HT1080 (cell line): ENCODE measurements at places on chromosomes 1 and 21.

DNA sequence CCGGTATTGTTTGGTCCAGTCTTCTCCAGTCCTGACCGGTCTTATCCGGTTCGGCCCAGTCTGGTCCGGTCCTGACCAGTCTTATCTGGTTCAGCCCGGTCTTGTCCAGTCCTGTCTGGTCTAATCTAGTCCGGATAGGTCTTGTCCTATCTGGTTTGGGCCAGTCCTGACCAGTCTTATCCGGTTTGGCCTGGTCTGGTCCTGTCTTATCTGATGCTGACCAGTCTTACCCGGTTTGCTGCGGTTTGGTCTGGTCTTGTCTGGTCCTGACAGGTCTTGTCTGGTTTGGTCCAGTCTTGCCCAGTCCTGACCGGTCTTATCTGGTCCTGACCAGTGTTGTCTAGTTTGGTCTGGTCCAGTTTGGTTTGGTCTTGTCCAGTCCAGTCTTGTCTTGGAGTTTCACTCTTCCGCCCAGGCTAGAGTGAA, 30.1 kb downstream of the DHX9 start:
- DNase-seq, result no peak

DNA sequence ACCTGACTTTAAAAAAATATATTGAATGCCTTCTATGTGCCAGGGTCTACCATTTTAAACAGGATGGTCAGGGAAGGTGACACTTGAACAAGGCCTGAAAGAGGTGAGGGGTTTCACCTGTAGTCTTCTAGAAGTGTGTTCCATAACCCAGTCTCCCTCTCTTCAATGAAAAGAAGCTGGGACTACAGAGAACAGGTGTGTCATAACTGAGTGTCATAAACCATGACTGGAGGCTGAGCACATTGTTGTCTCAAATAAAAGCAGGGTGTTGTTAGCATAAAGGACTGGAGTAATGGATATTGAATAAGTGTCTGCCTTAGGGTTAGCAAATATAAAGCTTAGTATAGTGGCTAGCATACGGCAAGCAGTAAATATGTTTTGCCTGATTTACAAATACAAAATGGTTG, 65.4 kb downstream of the SYDE2 start:
- no peak for DNase-seq

GRCh38 chr21:32143241-32143939, 135.5 kb downstream of the MIS18A start:
- DNase-seq, result no peak

- DNase-seq, result no peak
These were observed 11.3 kb downstream of the RWDD2B start for GRCh38 chr21:29007810-29008209.

- DNase-seq, result no peak
These were observed 144.9 kb upstream of the SOD1 start for GRCh38 chr21:31514598-31514997.

DNA sequence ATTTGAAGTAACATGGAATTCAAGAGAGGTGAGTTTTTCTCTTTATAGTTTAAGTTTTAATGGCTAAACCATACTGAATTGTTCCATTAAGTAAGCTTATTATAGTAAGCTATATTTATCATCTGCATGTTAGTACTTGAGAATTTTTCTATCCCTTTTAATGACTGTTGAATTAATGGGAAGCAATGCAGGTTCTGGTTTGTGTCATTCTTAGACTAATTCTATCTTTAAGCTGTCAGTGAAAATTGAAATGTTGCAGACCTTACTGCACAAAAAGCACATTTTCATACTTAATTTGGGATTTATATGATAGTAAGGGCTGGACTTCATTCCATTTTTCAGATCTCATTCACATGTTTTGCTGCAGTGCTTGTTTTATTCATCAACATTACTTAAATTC, 25.9 kb downstream of the SRSF11 start:
- no peak for DNase-seq

- DNase-seq, result no peak
These were observed 13.4 kb upstream of the PIAS3 start for GRCh38 chr1:145871994-145872924.

GRCh38 chr1:196577386-196577785, 30.9 kb downstream of the KCNT2 start:
- no peak for DNase-seq

DNA sequence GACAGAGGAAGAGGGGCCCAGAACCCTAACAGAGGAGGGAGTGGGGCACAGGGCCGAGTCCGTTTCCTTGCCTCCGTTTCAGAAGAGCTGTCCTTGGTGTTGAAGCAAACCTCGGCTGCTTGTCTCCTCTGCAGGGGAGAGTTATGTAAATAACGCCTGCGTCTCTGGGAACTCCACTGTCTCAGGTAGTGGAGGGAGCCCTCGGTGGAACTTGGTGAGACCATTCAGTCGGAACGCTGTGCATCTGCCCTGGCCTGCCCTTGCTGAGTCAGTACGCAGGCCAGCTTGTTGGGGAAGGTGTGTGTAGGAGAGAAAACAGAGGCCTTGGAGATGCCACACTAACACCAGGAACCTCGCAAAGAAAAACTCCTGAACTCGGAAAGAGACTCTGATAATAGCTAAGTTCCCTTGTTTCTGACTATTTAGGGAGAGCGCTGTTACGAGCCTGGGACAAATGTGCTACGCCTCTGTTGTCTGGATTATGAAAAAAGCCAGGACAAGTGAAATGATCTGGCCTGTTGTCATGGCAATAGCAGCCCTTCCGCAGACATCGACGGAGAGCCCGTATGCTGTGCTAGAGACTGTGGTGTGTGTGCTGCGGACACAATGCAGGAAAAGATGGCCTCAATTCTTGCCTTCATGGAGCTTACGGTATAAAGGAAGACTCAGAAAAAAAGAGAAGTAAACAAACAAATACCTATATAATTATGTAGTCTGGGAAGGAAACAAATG, 94.6 kb upstream of the AKT3 start:
- DNase-seq, result no peak

GRCh38 chr1:20787840-20788795, 1.0 kb upstream of the HP1BP3 start:
- peak; percentile 49 for DNase-seq

GRCh38 chr1:226987179-226987536, 47.1 kb downstream of the COQ8A start:
- no peak for DNase-seq

- no peak for DNase-seq
These were observed 339.3 kb upstream of the NR5A2 start for GRCh38 chr1:199688133-199688676.

DNA sequence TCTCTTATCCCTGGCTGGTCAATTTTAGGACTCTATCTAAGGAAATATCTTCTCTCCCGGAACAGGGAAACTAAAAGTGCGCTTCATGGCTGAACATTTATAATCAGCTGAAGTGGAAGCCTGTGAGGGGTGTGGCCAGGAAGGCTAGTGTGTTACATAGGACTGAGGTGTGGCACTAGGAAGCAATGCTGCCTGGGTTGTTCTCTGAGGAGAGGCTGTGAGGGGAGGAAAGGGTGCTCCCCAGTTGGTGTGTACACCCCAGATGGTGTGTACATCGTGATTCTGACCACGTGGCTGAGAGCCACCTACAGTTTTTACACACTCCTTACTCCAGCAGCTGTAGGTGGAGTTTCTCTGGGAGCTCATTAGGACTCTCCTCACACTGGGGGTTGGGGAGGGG, 16.3 kb downstream of the NTPCR start:
- DNase-seq, result no peak

GRCh38 chr1:225977937-225978748, 21.0 kb downstream of the SDE2 start:
- no peak for DNase-seq

DNA sequence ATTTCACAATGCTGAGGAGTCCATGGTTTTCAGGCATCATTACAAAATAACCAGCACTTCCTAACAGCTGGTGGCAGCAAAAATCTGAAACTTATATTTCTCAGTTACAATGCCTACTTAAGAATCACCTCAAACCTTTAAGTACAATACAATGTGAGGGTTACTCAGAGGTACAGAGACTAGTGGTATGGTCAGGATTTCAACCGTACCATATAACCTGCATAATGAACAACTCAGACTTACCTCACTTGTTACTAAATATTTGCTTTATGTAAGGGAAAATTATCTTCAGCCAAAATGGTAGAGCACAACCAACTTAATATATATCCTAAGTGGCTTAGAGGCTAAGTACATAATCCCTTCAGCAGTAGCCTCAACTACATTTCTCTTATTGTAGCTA, 344.5 kb downstream of the SMYD3 start:
- no peak for DNase-seq

DNA sequence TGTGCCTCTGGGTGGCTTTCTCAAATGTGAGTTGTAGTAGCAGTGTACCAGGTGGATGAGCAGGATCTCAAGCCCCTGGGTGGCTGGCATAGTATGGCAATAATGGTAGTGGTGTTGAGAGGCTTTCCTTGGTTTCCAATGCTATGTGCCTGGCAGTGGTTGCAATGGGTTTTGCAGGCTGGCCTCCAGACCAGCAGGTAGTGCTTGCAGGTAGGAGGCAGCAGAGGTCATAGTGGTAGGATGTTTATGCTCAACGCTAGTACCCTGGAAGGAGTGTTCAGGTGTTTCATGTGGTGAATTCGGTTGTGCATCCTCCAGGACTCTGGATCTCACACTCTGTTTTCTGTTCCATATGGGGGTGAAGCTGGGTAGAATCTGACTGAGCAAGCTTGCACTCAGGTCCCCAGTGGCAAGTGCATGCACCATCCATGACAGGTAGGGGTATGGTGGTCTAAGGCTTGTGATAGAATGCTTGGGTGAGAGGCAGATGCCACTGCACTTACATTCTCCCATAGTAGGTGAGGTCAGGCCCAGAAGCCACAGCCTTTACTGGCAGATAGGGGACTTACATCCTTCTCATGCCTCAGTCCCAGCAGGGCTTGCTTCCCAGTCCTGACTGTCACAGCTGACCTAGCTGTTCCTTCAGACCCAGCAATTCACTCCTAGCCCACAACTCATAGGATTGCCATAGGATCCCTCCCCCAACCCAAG, 410.5 kb upstream of the LRRC7 start:
- no peak for DNase-seq

- no peak for DNase-seq
These were observed 102.4 kb upstream of the BACE2 start for GRCh38 chr21:41065539-41065938.

DNA sequence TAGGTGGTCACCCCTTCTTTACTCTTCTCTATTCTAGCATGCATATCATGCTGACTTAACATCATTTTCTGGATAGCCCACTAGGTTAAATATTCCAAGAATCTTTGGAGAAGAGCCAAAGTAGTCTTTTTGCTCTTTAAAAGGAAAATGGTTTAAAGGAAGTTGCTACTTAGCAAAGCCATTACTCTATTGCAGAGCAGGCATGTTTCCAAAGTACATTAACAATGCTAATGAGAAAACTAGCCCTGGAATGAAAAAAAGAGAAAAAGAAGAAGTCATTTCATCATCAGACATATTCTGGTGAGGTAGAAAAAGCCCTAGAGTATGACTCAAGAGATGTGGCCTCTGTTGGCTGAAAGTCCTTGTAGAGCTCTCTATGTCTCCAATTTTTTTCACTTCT, 74.0 kb downstream of the NUF2 start:
- DNase-seq, result no peak

DNA sequence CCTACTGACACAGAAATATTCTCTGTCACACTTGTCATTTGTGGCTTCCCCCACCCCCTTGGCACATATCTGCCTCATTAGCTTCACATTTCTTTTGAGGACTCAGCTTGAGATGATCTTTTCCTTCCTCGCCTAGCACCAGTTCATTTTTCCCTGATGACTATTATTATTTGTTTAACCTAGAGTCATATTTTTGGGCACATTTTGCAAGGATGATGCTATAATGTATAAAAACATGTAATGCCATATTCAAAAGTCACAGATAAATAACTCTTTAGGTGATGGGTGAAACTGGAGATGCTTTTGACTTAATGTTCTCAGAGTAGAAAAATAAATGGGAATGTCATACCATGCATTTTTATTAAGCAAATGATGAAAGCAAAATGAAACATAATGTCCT, 202.7 kb downstream of the BACH1 start:
- no peak for DNase-seq

- peak; percentile 36 for DNase-seq
These were observed 19.5 kb downstream of the FAAH start for GRCh38 chr1:46413596-46413985.

GRCh38 chr1:240169188-240169587, 77.5 kb downstream of the FMN2 start:
- DNase-seq, result peak; percentile 15

DNA sequence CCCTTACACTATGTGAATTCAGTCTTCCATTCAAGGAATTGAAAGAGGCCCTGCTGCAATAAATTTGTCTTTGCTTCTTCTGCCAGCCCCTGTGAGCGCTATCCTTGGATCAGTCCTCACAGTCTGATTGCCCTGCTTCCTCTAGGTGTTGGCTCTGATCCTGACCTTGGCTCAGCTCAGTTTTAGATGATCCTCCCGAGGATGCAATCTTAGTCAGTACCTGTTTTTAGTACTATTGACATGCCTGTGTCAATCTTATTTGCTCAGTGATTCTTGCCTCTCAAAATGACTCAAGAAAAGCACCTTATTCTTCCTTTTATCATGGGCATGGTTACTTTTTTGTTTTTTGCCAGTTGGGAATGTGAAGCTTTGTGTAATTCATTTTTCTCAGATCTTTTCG, 101.4 kb upstream of the KCNK1 start:
- no peak for DNase-seq

DNA sequence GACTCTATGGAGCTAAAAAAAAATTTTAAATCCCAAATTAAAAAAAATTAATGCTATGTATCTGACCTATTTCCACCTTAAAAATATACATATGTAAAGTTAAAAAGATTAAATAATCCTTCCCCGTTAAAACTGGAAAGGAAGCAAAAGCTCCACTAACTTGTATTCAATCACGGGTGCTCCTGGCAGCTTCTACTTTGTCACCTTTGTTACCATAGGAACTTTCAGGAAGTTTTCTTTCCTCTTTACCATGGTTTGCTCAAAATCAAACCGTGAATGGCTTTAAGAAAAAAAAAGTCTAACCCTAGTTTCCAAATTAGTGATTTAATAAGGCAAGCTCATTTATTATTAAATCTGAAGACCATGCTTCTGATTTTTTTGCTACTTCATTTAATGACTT, 3.5 kb downstream of the GPATCH2 start:
- DNase-seq, result no peak

GRCh38 chr1:235015291-235015985, 113.2 kb downstream of the TOMM20 start:
- DNase-seq, result no peak

- no peak for DNase-seq
These were observed 50.7 kb upstream of the LGALS8 start for GRCh38 chr1:236472850-236473788.

- DNase-seq, result no peak
These were observed 114.4 kb upstream of the DPT start for GRCh38 chr1:168843401-168843800.

- DNase-seq, result peak; percentile 98
These were observed at the start of gene NDUFS2 for GRCh38 chr1:161201836-161202712. NDUFS2 (plus strand) TSS chr1:161202367; CDS start chr1:161202386, 19 bp downstream.

- DNase-seq, result no peak
These were observed 1.6 kb upstream of the BARHL2 start for GRCh38 chr1:90718411-90719329.

GRCh38 chr1:183480971-183481441, 8.7 kb downstream of the SMG7 start:
- peak; percentile 34 for DNase-seq

GRCh38 chr1:230863449-230863848, 4.9 kb downstream of the C1orf198 start:
- no peak for DNase-seq

- no peak for DNase-seq
These were observed 3.0 kb downstream of the HSPB7 start for GRCh38 chr1:16014509-16015482.

GRCh38 chr1:94658221-94658620, 116.7 kb upstream of the F3 start:
- peak; percentile 40 for DNase-seq
